ENCODE measurements at places on chromosomes 1 and 21.

DNA sequence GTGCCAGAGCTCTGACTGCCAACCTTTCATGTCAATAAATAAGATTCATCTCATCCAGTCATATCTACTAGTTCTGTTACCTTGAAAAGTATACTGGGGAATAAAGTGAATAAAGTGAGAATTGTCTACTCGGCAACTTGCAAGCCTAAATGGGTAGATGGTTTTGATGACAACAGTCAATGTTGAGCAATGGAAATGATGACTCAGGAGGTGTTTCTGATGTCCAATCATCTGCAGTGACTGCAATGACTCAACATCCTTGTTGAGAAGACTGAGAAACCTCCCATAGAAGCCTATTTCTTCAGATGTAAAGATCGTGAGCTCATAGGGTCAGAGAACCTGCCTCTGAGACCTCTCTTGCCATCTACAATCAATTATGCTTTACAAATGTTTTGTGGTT is 276.4 kb downstream of the SPATA17 start:
- no peak for DNase-seq

DNA sequence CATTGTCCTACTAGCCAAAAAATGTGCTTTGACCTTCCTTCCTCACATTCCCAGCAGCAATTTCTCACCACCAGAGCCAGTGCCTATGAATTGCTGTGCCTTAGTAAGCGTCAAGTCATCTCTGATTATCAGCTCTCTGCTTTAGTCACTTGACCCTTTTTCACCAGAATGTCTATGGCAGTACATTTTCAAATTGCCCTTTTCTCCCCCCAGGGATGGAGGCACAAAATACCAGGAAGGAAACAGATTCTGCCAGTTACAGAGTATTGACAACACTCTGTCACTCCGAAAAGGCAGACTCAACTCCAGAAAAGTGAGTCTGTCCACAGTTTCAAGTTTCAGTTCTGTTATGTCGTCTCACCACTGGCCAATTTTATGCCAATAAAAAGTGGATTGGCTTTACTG is 167.4 kb downstream of the TNFSF18 start:
- no peak for DNase-seq

DNA sequence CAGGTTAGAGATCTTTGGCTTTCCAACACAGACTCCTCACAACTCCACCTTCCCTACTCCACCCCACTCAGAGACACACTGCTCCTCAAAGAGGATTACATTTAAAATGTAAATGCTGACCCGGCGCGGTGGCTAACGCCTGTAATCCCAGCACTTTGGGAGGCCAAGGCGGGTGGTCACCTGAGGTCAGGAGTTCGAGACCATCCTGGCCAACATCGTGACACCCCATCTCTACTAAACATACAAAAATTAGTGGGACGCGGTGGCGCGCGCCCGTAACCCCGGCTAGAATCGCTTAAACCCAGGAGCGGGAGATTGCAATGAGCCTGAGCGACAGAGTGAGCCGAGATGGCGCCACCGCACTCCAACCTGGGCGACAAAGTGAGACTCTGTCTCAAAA is 1.8 kb upstream of the ANP32E start:
- no peak for DNase-seq

- DNase-seq, result no peak
These were observed 1030.0 kb upstream of the TMPRSS15 start for GRCh38 chr21:19433623-19434022.

DNA sequence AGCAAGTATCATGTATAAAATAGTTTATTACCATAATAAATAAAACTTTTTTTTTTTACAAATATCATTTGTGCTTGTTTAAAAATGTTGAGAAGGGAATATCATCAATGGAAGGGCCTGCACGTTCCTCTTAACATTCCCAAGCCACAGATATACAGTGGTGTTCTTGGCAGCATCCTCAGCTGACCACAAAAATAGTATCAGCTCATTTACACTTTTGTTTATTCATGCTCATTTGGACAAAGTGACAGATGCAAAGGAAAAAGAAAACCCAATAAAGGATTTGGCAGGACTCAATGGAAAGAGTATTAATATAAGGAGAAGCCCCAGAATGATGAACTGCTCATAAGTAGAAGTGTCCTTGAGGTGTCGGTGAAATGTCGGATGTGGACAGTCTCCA is 349.6 kb downstream of the HHAT start:
- DNase-seq, result no peak

- DNase-seq, result no peak
These were observed 79.4 kb downstream of the GON4L start for GRCh38 chr1:155777582-155777981.

All from CD4-positive, alpha-beta T cell treated with Interleukin-15 for 4 hours (primary cell).